BJ (cell line): ENCODE measurements at places on chromosomes 11 and 22.

- DNase-seq: no peak
Observed at GRCh38 chr22:31436132-31436531, 36.7 kb downstream of the DRG1 start.

GRCh38 chr11:110425751-110426545 lies 3.8 kb upstream of the FDX1 start:
- DNase-seq: peak; percentile 77

DNA sequence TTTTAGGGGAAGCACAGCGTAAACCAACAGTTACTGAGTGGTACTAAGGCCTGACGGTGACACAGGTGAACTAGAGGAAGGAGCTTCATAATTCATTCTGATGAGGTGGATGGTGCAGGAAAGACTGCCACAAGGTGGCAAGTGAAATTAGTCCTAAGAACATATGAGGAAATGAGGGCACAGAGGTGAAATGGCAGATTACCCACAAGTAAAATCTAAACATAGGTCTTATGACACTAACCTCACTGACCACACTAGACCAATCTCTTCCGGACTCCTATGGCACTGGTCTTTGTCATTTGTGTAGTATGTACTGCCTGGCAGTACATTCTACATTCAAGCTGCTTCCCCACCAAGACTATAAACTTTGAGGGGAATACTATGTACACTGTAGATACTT lies 20.2 kb downstream of the GAB2 start:
- DNase-seq: no peak

- no peak for DNase-seq
Observed at GRCh38 chr11:36345084-36345511, 49.0 kb downstream of the PRR5L start.
